ENCODE measurements at places on chromosomes 5 and 9. TPM values are rescaled to one million over a fixed set of nuclear protein-coding genes. Genes with fewer than 3 reads are reported as not detected.

CORO2A gene
- 6.8 TPM for total RNA-seq

OR2K2 gene
- not detected for total RNA-seq

WNT8A gene
- not detected for total RNA-seq

MAMDC2 gene
- total RNA-seq, result 0.08 TPM

CDH9 gene
- not detected for total RNA-seq

SH3RF2 gene
- total RNA-seq, result 0.11 TPM

HMCN2 gene
- total RNA-seq, result not detected

SLC25A48 gene
- total RNA-seq, result not detected

GABRA1 gene
- not detected for total RNA-seq

GFPT2 gene
- 1.1 TPM for total RNA-seq

MTX3 gene
- total RNA-seq, result 25.6 TPM

RGS7BP gene
- total RNA-seq, result not detected

PCDHA9 gene
- total RNA-seq, result not detected

PCDHGA9 gene
- total RNA-seq, result not detected

CFAP90 gene
- total RNA-seq, result not detected

PCDHA12 gene
- not detected for total RNA-seq

SV2C gene
- total RNA-seq, result 0.03 TPM

STING1 gene
- 168 TPM for total RNA-seq

ADAMTS12 gene
- not detected for total RNA-seq

SLC34A1 gene
- total RNA-seq, result not detected

DYNC2I2 gene
- 2.2 TPM for total RNA-seq
